ENCODE measurements at places on chromosomes 1 and 21.
A peak's percentile ranks its signal among the peaks of the same experiment; 100 is the strongest.

- peak; percentile 68 for DNase-seq
These were observed 44.5 kb upstream of the CRNN start for GRCh38 chr1:152458384-152459185.

- peak; percentile 58 for DNase-seq
These were observed 12.7 kb upstream of the RAB4A start for GRCh38 chr1:229258031-229258756.

GRCh38 chr21:44666401-44667320, at the start of gene KRTAP12-2:
Gene KRTAP12-2 (minus strand): TSS chr21:44666927. CDS start chr21:44666886, 41 bp downstream.
- no peak for DNase-seq

DNA sequence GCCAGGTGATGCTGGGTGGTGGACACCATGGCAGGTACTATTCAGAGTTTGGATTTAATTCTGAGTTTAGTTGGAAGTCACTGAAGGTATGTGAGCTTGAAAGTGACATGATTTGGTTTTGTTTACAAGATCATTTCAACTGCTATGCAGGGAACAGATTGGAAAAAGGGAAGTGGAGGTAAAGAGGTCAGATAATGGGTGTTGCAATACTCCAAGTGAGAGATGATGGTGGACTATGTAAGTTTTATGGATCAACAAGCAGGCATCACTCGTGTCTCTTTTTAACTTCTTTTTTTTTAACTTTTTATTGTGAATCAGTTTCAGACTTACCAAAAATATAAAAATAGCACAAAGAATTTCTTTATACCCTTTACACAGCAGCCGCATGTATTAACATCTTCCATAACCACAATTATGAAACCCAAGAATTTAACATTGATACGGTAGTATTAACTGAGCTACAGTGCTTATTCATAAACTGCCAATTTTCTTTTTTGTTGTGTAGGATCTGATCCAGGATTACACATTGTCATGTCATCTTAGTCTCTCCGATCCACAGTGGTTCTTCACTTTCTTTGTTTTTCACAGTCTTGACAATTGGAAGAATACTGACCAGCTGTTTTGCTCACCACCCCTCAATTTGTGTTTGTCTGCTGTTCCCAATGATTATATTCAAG, 24.9 kb upstream of the NHLH2 start:
- DNase-seq = peak; percentile 14

DNA sequence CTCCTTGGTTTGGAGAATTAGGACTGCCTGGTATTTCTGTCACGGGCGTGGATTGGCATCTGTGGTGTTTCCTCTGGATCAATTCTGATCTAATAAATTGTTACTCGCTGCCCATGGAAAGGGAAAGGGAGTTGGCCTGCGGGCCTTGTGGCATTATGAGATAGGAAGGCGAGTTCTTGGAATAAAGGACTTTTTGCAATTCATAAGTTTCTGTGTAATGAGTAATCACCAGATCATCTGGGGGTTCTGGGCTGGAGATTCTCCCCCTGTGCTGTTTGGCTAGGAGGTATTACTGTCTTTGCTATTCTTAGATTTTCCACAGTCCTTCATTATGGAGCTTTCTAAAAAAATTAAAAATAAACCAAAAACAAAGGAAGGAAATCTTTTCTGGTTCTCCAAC, 315.9 kb downstream of the CAMTA1 start:
- no peak for DNase-seq

- DNase-seq = no peak
These were observed 16.7 kb upstream of the ERICH3 start for GRCh38 chr1:74690364-74690696.

DNA sequence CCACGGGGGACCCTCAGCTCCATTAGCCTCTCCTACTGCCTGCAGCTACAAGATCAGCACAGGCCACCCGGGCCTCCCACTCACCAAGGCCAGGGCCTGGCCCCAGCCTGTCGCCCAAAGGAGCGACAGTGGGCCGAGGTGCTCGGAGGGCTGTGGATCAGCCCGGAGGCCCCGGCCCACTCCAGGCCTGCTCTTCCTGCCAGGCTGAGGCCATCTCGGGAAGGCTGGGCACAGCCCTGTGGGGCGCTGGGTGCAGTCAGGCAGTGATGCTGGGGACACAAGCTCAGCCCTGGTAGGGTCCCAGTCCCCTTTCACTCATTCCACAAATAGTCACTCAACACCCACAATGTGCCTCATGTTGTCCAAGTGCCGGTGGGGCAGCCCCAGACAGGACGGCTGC, 58.8 kb downstream of the CASZ1 start:
- no peak for DNase-seq

DNA sequence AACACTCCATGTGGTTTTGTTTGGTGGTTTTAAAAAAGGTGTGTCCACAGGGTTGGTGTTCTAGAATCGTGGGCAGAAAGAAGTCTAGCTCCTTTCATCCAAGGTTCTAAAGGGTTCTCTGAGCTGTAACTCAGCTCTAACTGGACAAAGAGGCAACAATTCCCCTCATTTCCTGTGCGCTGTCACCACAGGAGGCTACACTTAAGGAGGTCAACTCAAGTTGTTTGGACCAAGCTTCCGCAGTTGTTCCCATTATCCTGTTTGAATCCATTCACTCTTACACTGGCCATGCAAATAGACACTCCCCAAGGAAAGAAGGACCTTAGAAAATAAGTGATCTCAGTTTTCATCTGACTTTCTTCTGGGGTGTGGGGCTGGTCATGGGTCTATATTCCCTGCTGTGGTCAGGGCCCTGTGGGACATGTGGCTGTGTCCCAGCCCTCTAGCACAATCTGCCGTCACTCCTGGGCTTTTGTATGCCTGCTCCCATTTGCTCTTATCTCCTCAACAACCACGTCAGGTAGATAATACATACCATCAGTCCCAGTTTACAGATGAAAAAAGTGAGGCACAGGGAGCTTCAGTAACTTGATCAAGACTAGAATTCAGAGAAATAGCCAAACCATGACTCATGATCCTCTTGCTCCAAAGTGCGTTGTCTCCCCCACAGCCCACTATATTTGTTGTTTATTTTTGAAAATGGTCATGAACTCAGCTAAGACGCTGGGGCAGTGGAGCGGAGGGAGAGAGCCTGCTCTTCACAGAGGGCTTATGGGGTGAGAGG, 103.6 kb downstream of the RHOU start:
- no peak for DNase-seq

DNA sequence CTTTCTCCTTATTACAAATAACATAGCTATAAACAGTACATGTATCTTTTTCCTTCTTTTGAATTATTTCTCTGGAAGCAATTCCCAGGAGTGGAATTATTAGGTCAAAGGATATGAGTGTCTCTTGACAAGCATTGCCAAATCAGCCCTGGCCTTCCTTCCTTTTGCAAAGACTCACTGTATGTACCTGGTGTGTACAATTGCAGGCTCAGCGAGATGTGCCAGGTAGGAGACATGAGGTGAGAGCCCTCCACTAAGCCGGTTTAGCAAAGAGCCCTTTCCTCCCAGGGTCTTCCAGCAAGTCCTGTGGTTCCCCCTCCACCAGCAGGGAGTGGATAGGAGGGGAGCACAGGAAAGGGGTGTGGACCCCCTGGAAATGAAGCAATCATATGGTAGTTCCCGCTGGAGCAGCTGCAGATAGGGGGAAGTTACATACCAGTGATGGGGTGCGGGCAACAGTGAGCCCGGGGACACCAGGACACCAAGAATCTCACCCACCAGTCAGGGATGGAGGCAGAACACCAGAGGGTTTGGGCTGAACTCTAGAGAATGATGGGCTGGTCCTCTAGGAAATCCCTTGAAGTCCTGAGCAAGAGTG, 18.3 kb downstream of the RCSD1 start:
- no peak for DNase-seq

- DNase-seq = peak; percentile 90
These were observed 780 bp upstream of the RBM15 start for GRCh38 chr1:110338309-110338885.

- DNase-seq = no peak
These were observed 2.8 kb downstream of the ANKRD34A start for GRCh38 chr1:145961425-145962156.

GRCh38 chr1:45216200-45216541, 9.8 kb upstream of the ZSWIM5 start:
- no peak for DNase-seq

GRCh38 chr1:162605225-162605927, 26.9 kb upstream of the DDR2 start:
- DNase-seq = no peak

- no peak for DNase-seq
These were observed 1.0 kb downstream of the CRB1 start for GRCh38 chr1:197269053-197269452.

DNA sequence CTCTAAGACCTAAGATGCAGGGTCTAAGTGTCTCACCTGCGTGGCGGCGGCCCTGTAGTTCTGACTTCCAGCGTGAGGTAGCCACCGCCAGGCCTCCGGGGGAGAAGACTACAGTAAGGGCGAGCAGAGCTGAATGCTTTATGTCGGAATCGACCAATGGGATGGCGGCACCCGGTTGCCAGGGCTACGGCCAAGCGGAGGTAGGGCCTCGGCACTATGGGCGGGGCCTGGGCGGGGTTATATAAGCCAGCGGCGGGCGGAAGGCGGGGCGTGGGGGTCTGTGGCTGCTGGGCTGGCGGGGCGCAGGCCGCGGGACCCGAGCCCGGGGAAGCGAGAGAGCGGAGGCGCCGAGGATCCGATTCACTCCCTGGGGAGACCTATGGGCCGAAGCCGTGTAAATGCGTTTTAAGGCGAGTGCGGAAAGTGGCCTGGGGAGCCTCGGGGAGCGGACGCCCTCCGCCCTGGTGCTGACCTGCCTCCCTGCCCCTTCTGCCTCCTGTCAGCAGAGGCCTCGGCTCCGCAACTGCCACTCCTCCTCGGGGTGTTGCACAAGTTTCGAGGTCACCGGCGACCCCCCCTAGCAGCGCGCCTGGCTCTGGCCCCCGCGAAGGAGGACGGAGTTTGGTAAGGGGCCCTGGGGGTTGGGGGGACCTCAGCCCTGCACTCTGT, at the start of gene AZIN2:
AZIN2 (plus strand) TSS at position 269 of the 669 bp plus-strand sequence. CDS start 1,097 bp downstream, outside the sequence.
- peak; percentile 71 for DNase-seq

- DNase-seq = no peak
These were observed 18.0 kb upstream of the KPRP start for GRCh38 chr1:152739841-152740240.

DNA sequence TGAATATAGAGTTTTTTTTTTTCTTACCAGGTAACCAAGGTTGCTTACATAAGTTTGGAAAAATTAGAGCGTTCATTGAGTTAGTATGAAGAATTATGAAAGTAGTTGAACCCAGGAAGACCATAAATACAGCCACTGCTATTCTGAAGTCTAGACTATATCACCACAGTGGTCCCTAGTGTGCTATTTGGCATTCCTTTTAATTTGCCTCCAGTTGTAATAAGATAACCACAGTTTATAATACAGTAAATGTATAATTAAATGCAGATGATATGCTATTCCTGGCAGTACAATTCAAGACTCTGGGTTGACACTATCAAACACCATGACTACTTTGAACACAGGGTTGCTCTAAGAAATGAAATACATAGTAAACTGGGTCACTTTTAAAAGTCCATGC, 270.5 kb downstream of the BRINP2 start:
- DNase-seq = no peak

GRCh38 chr1:41734201-41734970, 184.3 kb downstream of the HIVEP3 start:
- no peak for DNase-seq

GRCh38 chr1:6506210-6507036, 15.0 kb upstream of the PLEKHG5 start:
- DNase-seq = no peak

GRCh38 chr1:40980453-40981121, 1.1 kb downstream of the CTPS1 start:
- peak; percentile 6 for DNase-seq

DNA sequence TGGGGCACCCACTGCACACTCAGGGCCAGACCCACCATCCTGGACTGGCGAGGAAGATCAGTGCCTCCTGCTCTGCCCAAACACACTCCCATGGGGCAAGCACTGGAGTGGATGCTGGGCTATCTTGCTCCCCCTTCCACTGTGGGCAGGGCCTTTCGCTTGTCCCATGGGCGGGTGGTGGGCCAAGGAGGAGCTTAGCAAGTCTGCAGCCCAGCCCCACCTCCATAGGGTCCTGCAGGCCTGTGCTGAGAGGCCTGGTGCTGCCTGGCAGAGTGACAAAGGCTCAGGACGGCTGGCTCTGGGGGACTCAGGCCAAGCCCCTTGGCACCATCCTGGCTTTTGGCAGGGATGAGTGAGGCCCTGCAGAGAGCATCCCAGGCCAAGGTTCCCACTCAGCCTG, 89.4 kb downstream of the PTPRU start:
- no peak for DNase-seq

- no peak for DNase-seq
These were observed 44.9 kb downstream of the C1orf198 start for GRCh38 chr1:230823426-230823825.

GRCh38 chr1:58883037-58883887, 99.4 kb upstream of the JUN start:
- DNase-seq = peak; percentile 96

GRCh38 chr1:47564570-47564969, 126.7 kb downstream of the FOXD2 start:
- no peak for DNase-seq

GRCh38 chr1:167627865-167628641, 2.0 kb upstream of the RCSD1 start:
- peak; percentile 84 for DNase-seq

- no peak for DNase-seq
These were observed 1.9 kb downstream of the GPSM2 start for GRCh38 chr1:108878678-108879077.

DNA sequence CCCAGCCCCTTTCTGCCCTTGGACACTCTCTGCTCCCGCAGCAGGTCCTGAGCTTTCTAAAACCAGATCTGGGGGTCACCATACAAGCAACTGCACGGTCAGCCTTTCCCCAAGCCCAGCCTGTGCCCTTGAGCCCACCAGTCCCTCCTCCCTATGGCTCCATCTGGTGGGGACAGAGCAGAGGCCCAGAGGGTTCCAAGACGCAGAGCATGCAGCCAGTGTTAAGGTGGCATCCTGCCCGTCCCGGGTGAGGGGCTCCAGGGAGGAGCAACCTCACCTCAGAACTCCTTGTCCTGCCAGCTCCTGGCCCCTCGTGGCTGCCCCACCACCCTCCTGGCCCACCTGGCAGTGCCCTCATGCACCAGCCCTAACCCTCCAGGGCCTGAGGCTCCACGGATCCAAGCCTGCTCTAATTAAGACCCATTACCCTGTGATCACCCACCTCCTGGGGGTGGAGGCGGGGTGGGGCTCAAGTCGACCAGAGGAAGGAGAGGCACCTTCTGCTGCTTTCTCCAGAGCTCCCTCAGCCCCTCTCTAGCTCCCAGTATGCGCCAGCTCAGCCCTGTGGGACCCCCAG, 8.5 kb downstream of the CHD5 start:
- DNase-seq = no peak

Data from AML-193 (cell line).